Activated CD4-positive, CD25-positive, alpha-beta regulatory T cell treated with anti-CD3 and anti-CD28 coated beads, Interleukin-2, amount 50 U/mL, for 24 hours (primary cell): ENCODE measurements at places on chromosomes 16 and 17.

DNA sequence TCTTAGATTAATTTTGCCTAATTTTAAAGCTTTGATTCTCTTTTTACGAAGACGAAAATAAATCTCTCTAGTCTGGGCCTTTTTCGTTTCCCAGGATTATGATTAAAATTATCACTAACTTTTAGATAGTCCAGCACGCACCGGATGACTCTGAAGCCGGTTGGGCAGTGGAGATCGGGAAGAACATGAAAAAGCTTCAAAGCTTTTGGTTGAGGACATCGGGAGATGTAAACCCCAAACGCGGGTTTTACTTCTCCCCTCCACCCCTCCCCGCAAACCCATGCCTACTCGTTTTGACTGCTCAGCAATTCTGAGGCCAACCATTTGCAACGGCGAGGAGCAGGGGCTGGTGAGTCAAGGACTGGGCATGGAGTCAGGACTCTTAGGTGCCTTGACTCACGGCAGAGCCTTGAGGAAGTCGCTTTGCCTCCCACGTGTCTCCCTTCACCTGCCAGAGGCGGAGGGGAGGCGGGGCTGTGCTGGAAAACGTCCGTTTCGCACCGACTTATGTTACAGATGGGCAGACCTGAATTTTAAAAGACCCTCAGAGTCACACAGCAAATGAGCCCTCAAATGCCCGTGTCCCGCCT lies 989 bp upstream of the DUSP14 start:
- peak; percentile 65 for ATAC-seq

- ATAC-seq: no peak
Measured at GRCh38 chr17:28478712-28479615, 5.5 kb downstream of the SLC13A2 start.

GRCh38 chr17:81844327-81844851 lies 9.5 kb upstream of the PPP1R27 start:
- no peak for ATAC-seq

DNA sequence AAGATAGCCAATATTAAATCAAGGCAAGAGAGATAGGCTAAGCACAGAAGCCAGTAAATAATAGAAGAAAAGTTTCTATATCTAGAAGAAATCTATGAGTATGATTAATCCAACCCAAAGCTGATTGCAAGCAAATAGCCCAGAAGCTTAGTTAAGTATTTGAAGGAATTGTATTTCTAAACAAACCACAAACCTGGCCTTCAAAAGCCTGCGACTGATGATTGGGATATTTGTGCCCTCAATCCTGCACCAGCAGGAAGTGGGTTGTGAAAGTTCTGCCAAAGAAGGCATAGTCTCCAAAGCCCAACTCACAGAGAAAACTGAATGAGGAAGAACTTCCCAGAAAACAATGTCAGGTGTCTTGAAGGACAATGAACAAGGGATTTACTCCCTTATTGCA lies 114.5 kb upstream of the C17orf78 start:
- no peak for ATAC-seq

DNA sequence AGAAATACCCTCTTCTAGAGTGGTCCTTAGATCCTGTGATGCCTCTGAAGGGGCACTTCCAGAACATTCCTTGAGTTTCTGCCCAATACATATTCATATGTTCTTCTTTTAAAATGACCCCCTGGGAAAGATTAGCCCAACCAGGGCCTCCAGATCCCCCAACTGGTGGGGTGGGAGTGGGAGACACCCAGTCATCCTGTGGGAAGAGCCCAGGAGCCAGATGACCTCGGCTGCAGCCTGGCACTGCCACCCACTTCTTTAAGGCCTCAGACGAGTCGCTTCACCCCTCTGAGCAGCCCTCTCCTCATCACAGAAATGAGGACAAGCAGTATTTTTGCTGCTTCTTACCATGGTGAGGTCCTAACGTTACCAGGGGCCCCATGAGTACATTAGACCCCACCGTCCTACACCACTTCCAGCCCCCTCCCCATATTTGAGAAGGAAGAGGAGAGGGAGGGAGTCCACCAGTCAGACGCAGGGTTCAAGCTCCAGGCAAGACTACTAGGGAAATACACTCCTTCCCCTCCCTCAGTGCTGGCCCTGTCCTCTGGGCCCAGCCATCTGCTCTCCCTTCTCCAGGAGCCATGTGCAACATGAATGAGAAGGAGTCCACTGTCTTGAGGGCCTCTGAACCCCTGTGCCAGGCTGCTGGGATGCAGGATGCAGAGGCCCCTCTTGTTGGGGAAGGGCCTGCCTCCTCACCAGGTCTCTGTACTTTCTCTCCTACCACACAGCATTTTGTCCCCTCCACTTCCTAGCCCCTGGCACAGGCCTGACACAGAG lies 11.8 kb downstream of the MPO start:
- ATAC-seq: no peak
